ENCODE measurements at places on chromosomes 6 and 20.

- DNase-seq, result peak; percentile 23
These were observed 550.5 kb upstream of the MARCKS start for GRCh38 chr6:113306552-113307145.

DNA sequence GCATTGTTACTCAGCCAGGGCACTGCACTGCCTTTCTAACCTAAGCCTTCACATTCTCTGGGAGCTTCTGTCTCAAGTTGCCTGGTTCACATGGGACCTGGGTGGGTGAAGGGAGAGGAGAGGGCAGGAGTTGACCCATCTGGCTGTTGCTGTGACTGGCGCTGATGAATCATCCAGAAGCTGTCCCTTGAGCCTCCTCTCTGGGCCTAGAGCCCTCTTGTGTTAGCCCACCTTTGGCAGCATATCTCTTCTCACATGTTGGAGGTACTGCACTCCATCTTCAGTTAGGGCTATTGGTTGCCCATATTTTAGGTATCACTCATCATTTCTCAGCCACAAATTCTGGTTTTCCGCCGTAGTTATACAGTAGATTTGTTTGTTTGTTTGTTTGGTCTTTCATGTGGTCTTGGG lies 19.8 kb downstream of the XRN2 start:
- no peak for DNase-seq

DNA sequence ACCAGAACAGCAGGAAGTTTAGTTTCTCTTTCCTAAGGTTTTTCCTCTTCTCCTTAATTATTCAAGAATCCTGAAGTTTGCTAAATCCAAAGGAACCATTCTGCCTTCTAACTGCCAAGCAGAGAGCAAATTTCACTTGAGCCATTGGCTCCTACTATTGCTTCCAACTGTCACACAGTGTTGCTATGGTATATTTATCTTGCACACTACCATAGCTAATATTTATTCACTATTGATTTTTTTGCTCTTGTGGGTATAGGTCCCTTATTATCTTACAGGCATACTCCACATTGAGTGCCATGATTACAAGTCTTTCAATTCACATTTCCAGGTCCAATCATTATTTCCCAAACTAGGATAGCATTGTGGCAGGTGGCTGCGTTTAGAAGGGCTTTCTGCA lies 266.7 kb upstream of the FLRT3 start:
- no peak for DNase-seq

- no peak for DNase-seq
These were observed 1224.0 kb upstream of the ADGRB3 start for GRCh38 chr6:67411036-67411435.

DNA sequence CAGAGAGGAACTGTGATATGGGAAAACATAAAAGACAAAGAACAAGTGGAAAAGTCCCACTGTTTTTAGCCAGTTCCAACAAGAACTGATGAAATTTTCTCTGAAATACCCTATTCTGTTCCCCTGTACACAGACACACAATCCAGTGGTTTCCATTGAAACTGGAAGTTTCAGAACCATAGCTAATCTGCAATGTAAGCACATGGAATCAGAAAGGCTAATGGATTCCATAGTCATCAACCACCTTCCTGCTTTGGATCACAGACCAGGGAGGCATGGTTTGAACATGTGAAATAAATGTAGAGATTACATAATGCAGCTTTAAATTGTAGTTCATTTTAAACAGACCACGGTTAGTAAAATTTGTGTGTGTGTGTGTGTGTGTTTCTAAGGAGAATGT lies 242.1 kb downstream of the GJA1 start:
- DNase-seq, result no peak

DNA sequence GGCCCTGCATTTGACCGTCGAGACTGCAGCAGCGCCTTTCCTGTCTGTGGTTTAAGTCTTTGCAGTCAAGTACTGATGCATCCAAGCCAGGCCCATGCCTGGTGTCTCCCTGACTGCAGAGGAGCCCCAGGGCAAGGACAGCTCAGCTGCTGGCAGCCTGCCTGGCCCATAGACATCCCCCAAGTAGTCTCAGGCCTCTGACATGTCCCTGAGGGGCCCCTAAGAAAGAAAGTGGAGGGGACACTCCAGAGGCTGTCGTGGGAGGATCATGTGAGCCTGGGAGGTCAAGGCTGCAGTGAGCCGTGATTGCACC lies 18.0 kb downstream of the HRH3 start:
- DNase-seq, result no peak

GRCh38 chr6:57123111-57123510 lies 33.1 kb downstream of the ZNF451 start:
- DNase-seq, result no peak
